NCI-H2107 (cell line): ENCODE measurements at places on chromosomes 3 and 15.

- no peak for DNase-seq
Observed at GRCh38 chr3:177676947-177677587, 479.8 kb upstream of the TBL1XR1 start.

DNA sequence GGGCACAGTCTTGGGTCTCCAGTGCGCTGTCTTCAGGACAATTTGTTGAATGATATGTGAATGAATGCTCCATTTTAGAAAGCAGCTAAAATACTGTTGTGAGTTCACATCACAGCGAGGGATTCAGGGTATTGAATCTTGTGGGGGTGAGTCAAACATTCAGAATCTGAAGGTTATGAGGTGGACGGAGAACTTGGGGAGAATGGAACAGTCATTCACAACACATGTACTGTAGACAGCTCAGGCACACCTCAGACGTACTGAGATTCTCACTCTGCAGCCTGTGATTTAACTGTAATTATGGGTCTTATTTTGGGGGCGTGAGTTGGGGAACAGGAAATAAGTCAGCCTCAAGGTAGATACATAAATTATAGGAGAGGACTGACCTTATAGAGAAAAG, 13.9 kb downstream of the CRYBG3 start:
- DNase-seq: no peak

DNA sequence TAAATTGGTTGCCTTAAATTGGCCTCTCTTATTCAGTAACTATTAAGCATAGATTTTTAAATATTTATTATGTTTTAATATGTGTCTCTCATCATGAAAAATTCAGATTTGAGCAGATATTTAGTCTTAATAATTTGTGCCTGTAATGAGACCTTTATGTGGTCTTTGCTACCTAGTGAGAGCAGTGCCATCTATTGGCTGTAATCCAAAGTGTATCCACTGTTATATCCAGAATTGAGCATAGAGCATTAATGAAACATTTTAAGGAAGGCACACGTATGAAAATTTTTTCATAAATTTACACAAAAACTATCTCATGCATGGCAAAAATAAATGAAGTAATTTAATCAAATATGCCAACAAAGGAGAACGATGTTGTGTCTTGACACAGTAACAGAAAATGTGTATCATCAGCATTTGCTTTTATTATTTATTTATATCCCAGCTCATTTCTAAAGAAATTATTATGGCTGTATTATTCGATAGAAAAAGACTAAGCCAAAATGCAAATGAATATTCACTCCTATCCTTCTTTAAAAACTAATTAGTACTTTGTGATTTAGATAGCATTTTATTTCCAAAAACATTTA, 203.5 kb downstream of the RSRC1 start:
- no peak for DNase-seq

DNA sequence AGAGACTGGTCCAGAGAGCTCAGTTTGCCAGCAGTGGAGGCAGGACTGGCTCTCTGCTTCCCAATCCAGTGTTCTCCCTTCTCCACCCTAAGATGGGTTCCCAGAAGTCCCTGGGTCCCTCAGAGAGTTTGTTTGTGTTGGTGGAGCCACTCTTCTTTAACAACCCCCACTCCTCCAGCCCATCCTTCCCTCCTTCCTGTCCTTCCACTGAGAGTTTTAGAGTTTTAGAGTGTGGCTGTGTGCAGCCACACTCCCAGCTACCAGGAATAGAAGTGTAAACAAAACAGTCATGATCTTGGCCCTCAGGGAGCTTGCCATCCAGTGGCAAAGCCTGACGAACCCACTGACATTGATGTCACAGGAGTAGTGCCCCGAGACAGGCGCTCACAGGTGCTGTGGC, 12.5 kb upstream of the FBLN2 start:
- DNase-seq: no peak

GRCh38 chr3:171840811-171841619, 2.1 kb upstream of the TMEM212 start:
- no peak for DNase-seq

- no peak for DNase-seq
Observed at GRCh38 chr3:157128771-157129681, 30.9 kb downstream of the CCNL1 start.

DNA sequence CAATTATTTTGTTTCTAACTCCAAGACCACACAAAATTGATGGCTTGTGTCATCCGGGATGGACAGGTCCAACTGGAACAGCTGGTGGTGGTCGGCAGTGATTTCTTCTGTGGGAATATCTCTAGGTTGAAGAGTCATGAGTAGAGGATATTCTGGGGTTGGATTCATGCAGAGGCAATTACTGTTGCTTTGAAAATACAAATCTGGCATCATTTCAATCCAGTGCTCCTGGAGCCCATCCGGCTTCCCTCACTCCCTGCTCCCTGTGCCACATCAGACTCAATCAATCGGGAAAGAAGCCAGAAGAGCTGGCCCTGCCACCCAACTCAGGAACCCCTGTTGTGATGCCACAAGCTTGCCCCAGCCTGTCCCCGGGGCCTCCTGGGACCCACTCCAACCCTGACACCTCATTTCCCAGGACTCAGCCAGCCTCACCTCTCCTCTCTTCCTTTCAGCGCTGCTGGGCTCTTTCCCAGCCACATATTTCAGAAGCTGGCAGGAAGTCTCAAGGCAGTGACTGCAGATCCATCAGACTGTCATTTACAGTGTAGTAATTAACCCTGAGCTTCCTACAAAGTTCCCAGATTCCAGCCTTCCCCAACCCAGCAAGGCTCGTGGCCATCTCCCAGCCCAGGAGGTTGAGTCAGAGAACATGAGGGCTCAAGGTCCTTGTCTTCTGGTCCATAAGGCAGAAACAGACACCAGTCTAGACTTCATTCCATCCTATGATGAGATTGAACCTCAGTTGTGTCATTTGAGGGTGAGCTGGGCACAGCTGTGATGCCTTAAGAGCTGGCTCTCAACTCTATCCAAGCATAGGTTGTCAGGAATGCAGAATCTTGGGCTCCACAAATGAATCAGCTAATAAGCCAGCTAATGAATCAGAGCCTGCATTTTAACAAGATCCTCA, 114.0 kb downstream of the FAM174B start:
- DNase-seq: peak; percentile 31

GRCh38 chr15:72168131-72168807, 29.3 kb downstream of the GRAMD2A start:
- no peak for DNase-seq
